Activated T-helper 2 cell treated with anti-CD3 and anti-CD28 coated beads, Interferon-gamma antibody, Interleukin-2, Interleukin-4, amounts not matched to agents 10 μg/mL and 5 μg/mL and 100 μg/mL, durations not matched to agents 14 hours and 24 hours and 36 hours (primary cell): ENCODE measurements at places on chromosomes 1 and 21. TPM values are rescaled to one million over a fixed set of nuclear protein-coding genes. Genes with fewer than 3 reads are reported as not detected.

DNA sequence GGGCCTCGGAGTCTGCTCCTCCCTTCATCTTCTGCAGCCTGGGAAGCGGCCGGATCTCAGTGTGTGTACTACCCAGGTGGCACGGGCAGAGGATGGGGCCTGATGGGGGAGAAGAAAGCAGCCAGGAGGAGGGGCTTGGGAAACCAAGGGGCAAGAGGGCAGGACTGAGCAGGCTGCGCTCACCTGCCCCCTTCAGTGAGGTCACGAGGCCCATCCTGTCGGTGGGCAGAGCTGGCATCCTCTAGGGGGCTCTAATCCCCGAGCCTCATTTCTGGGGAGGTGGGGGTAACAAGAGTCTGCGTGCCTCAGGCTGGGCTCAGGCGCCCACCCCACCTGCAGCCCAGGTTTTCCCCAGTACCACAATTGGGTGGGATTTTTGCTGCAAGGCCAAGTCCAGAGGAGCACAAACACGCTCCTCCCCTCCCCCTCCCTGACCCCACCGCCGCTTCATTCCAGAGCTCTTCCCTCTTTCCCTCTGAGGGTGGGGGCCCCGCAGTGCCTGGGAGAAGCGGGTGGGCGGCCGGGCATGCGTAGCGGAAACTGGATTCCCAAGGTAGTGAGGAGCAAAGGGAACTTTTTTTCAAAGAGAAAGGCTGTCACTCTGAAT is 1.8 kb upstream of the WNT3A start:
- peaks cover 5% of the 10 kb centered on the region for H3K4me1 ChIP-seq
- no peak overlapping the region for H3K27ac ChIP-seq
- H3K27me3 ChIP-seq, result peaks cover 53% of the 10 kb centered on the region
- H3K36me3 ChIP-seq, result no peaks in the 10 kb centered on the region
- no peak overlapping the region for H3K4me3 ChIP-seq

DNA sequence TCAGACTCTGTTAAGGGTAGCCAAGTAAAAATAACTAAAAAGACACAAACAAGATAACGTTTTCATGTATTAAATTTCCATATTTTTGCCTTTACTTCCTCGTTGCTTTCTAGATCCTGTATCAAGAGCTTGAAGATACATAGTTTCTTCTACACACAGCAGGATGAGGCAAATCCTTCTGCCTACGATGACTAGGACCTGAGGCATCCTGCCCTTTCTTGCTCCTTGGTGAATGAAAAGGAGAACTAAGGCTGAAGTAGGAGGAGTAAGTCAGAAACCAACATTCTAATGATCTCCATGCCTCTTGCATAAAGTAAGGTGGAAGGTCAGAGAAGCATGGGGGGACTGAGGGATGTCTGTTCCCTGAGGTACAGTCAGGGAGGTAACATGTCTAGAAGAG is 102.6 kb downstream of the GPATCH2 start:
- H3K4me3 ChIP-seq, result no peak overlapping the region
- no peak for DNase-seq
- no peaks in the 10 kb centered on the region for H3K4me1 ChIP-seq
- H3K27ac ChIP-seq, result no peak overlapping the region

- no peaks in the 10 kb centered on the region for H3K36me3 ChIP-seq
- no peaks in the 10 kb centered on the region for H3K27me3 ChIP-seq
- no peak overlapping the region for H3K27ac ChIP-seq
- no peak overlapping the region for H3K4me3 ChIP-seq
- DNase-seq, result no peak
These were observed 102.6 kb downstream of the ADSS2 start for GRCh38 chr1:244349103-244349531.

DNA sequence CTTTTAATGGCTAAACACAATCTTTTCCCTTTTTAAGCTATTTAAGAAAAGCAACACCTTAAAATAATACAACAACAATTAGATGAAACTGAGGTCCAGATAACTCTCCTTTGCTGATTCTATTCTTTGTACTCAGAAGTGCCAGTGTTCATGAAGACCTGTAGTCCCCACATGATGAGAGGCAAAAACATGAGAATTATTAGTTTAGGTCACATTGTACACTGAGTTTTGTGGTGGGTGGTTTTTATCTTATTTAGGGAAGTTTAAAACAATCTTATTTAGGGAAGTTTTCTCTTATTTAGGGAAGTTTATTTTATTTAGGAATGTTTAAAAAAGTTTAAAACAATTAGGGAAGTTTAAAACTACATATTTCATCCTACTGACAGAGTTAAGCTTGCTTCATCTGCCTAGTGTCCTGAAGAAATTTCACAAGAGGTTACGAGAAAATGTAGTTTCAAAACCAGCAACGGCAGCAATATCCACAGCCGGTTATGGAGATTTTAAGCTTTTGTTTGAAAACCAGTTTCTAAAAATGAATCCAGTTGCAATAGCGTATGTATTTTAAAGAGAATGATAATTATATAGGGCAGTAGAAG is 7.8 kb upstream of the OR14I1 start:
- H3K4me3 ChIP-seq, result no peak overlapping the region
- no peaks in the 10 kb centered on the region for H3K36me3 ChIP-seq
- H3K27me3 ChIP-seq, result no peaks in the 10 kb centered on the region
- H3K4me1 ChIP-seq, result no peaks in the 10 kb centered on the region

Gene LHX8
- total RNA-seq, result not detected in 2 replicates

GRCh38 chr1:171038284-171038683 is 52.4 kb upstream of the FMO3 start:
- H3K27me3 ChIP-seq, result no peaks in the 10 kb centered on the region
- H3K4me3 ChIP-seq, result no peak overlapping the region
- DNase-seq, result no peak
- no peaks in the 10 kb centered on the region for H3K4me1 ChIP-seq
- no peaks in the 10 kb centered on the region for H3K36me3 ChIP-seq

GRCh38 chr1:240572328-240572727 is 39.6 kb downstream of the GREM2 start:
- peaks cover 3% of the 10 kb centered on the region for H3K27me3 ChIP-seq
- H3K4me3 ChIP-seq, result no peak overlapping the region
- peaks cover 7% of the 10 kb centered on the region for H3K4me1 ChIP-seq
- no peaks in the 10 kb centered on the region for H3K36me3 ChIP-seq
- DNase-seq, result no peak

DNA sequence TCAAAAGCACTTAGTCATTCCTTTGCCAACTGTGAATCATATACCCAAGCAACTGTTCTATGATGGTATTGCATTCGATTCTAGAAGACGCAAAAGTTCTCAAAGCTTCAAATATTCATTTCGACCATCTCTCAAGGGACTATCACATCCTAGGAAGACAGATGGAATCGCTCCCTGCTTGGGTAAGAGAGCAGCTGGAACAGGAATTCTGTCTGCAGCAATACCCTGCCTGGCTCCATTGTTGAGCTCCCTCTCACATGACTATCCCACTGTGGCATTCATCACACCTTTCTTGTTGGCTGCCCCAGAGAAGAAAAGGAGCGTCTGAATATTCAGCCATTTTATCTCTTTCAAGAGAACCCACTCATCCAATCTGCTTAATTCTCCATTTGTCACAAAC is 397.7 kb downstream of the NTNG1 start:
- H3K4me1 ChIP-seq, result no peaks in the 10 kb centered on the region
- H3K27ac ChIP-seq, result no peak overlapping the region
- H3K4me3 ChIP-seq, result no peak overlapping the region
- no peak for DNase-seq

GRCh38 chr1:178048426-178048825 is 45.5 kb upstream of the RASAL2 start:
- no peaks in the 10 kb centered on the region for H3K4me1 ChIP-seq
- no peaks in the 10 kb centered on the region for H3K36me3 ChIP-seq
- no peak overlapping the region for H3K4me3 ChIP-seq
- H3K27me3 ChIP-seq, result no peaks in the 10 kb centered on the region
- no peak overlapping the region for H3K27ac ChIP-seq

- DNase-seq, result no peak
- H3K4me3 ChIP-seq, result peak overlapping the region; percentile 0
- H3K27ac ChIP-seq, result peak overlapping the region; percentile 93
- peaks cover 68% of the 10 kb centered on the region for H3K4me1 ChIP-seq
- no peaks in the 10 kb centered on the region for H3K27me3 ChIP-seq
These were observed 55.2 kb downstream of the PUM1 start for GRCh38 chr1:31010086-31010989.

Gene HSD3B2
- not detected in 2 replicates for total RNA-seq

Gene PRKAA2
- not detected in 2 replicates for total RNA-seq

Gene TOR1AIP1
- 72.2 and 82.5 TPM in 2 replicates for total RNA-seq

Gene MX2
- total RNA-seq, result 5.3 and 6.1 TPM in 2 replicates

- no peak for DNase-seq
- H3K27ac ChIP-seq, result no peak overlapping the region
- H3K36me3 ChIP-seq, result no peaks in the 10 kb centered on the region
- H3K4me1 ChIP-seq, result no peaks in the 10 kb centered on the region
- H3K4me3 ChIP-seq, result no peak overlapping the region
These were observed 141.9 kb upstream of the TMEM51 start for GRCh38 chr1:15011661-15012060.

DNA sequence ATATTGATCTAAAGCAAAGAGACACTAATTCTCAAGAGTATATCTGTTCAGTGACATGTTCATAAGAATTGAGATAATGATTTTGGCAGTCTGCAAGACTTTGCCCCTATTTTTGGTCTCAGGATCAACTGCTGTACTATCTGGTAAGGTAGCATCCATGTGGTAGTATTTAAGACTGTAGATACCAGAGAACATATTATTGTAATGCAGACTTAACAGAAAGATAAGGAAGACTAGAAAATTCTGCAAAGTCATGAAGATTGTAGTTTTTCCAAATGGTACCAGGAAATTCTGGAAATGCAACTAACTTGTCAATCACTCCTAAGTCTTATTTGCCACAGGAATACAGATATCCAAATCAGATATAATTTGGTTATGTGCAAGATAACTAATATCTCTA is 35.1 kb downstream of the RNF2 start:
- no peaks in the 10 kb centered on the region for H3K27me3 ChIP-seq
- H3K4me3 ChIP-seq, result no peak overlapping the region
- H3K27ac ChIP-seq, result no peak overlapping the region
- H3K36me3 ChIP-seq, result no peaks in the 10 kb centered on the region

DNA sequence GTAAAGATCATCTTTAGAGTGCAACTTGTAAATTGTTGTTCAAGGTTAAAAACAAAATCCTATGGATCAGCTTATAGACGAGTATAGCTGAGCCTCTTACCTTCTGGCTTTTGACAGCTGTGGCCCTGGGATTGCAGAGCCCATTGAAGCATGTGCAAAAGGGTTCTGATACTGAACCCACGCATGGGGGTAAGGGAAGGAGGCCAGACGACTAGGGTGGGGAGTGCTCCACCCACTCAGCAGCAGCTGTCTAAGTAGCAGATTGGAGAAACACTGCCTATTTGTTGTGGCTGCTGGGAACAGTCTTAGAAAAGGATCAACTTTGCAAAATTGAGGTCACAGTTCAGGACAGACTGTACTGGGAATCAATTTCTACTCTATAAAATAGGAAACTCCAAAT is 16.1 kb downstream of the CD101 start:
- H3K27me3 ChIP-seq, result no peaks in the 10 kb centered on the region
- no peak for DNase-seq
- H3K4me3 ChIP-seq, result no peak overlapping the region
- H3K36me3 ChIP-seq, result no peaks in the 10 kb centered on the region
- H3K4me1 ChIP-seq, result peaks cover 24% of the 10 kb centered on the region
- no peak overlapping the region for H3K27ac ChIP-seq

- peaks cover 4% of the 10 kb centered on the region for H3K27me3 ChIP-seq
- DNase-seq, result no peak
- no peaks in the 10 kb centered on the region for H3K36me3 ChIP-seq
- H3K27ac ChIP-seq, result no peak overlapping the region
- H3K4me3 ChIP-seq, result no peak overlapping the region
These were observed 40.5 kb upstream of the AKT3 start for GRCh38 chr1:243890576-243890975.

Gene CBR3
- total RNA-seq, result 23.2 and 25.8 TPM in 2 replicates

- peaks cover 49% of the 10 kb centered on the region for H3K36me3 ChIP-seq
- peak overlapping the region; percentile 86 for H3K4me3 ChIP-seq
- no peaks in the 10 kb centered on the region for H3K27me3 ChIP-seq
- H3K27ac ChIP-seq, result peak overlapping the region; percentile 93
These were observed 38.7 kb upstream of the ZNF124 start for GRCh38 chr1:247210376-247211117.

GRCh38 chr1:116529199-116529631 is 41.6 kb downstream of the CD58 start:
- H3K4me3 ChIP-seq, result no peak overlapping the region
- no peak for DNase-seq
- H3K27ac ChIP-seq, result no peak overlapping the region
- H3K4me1 ChIP-seq, result peaks cover 8% of the 10 kb centered on the region

- H3K4me1 ChIP-seq, result peaks cover 45% of the 10 kb centered on the region
- H3K27me3 ChIP-seq, result no peaks in the 10 kb centered on the region
- peaks cover 15% of the 10 kb centered on the region for H3K36me3 ChIP-seq
- no peak for DNase-seq
- H3K27ac ChIP-seq, result peak overlapping the region; percentile 74
- peak overlapping the region; percentile 37 for H3K4me3 ChIP-seq
These were observed 4.6 kb downstream of the KCNC4 start for GRCh38 chr1:110214454-110215404.

Gene ACTN2
- total RNA-seq, result 0.21 and 0.23 TPM in 2 replicates

DNA sequence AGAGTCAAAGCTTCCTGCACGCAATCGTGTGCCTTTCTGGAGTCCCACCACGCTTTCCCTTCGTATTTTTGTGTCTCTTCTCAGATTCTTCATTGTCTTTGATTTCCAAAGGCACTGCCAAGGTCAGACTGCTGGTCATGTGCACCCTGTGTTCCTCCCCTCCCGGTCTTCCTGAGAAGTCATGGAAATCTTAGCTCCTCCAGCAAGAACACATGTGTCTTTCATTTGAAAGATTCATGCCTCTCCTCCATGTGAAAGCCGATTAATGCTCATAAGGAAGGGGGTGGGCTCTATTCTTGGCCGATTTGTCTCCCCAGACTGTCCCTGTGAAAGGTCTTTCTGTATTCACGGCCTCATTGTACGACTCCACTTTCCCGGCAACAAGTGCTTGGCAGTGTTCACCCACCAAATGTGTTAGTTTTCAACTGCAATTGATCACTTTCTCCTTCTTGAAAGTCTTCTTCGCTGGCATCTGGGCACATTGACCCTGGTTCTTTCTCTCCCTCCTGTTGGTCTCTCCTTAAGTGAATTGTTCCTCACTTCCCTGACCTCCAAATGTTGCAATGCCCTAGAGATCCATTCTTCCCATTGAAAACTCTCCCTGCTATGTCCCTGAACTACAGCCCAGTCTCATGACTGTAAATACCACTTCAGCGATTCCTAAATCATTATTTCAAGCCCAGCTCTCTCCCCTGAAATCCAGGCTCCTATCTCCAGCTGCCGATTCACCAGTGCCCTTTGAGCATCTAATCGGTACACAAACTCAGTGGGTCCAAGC is 25.4 kb downstream of the MX2 start:
- no peaks in the 10 kb centered on the region for H3K27me3 ChIP-seq
- DNase-seq, result no peak
- H3K36me3 ChIP-seq, result no peaks in the 10 kb centered on the region
- no peaks in the 10 kb centered on the region for H3K4me1 ChIP-seq
- H3K27ac ChIP-seq, result no peak overlapping the region

- peaks cover 12% of the 10 kb centered on the region for H3K4me1 ChIP-seq
- DNase-seq, result no peak
- no peaks in the 10 kb centered on the region for H3K36me3 ChIP-seq
- no peak overlapping the region for H3K27ac ChIP-seq
- H3K27me3 ChIP-seq, result no peaks in the 10 kb centered on the region
- H3K4me3 ChIP-seq, result no peak overlapping the region
These were observed 81.5 kb upstream of the KCNJ15 start for GRCh38 chr21:38175306-38175705.
